ENCODE measurements at places on chromosomes 13 and 19.

DNA sequence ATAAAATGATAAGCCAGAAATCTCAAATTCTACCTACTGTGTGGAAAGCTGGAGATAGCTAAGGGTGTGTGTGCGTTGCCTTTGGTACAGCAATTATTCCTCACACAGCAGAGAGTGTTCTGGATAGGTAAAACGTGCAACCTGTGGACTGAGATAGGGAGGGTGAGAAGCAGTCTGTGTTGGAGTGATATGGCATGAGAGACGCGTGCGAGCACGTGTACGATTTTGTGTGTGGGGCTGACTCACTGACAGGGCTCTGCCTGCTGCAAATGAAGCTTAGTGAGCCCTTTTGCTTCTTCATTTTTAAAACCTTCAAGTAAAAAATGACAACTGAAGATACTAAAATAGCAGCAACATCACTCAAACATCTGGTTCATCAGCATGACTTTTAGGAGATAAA lies 35.7 kb upstream of the SLC10A2 start:
- no peak for DNase-seq

GRCh38 chr13:29429286-29429900 lies 166.1 kb downstream of the SLC7A1 start:
- no peak for DNase-seq

DNA sequence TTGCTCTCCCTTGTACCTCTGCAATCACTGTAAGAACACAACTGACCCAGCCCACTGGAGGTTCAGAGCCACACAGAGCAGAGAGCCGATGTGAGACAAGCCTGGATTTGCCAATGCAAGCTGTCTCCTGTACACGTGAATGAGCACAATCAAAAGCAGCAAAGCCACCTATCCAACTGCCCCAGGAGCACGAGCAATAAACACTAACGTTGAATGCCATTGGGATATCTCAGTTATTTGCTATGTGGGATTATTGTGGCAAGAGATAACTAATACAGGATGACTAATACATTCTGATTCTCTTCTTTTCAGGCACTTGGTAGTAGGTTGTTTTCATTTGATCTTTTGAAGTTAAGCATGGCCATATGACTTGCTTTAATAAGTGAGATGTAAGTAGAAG lies 85.2 kb upstream of the FAM216B start:
- DNase-seq = no peak

- DNase-seq = peak; percentile 80
Observed at GRCh38 chr19:3821857-3822364, 35.7 kb upstream of the MATK start.

DNA sequence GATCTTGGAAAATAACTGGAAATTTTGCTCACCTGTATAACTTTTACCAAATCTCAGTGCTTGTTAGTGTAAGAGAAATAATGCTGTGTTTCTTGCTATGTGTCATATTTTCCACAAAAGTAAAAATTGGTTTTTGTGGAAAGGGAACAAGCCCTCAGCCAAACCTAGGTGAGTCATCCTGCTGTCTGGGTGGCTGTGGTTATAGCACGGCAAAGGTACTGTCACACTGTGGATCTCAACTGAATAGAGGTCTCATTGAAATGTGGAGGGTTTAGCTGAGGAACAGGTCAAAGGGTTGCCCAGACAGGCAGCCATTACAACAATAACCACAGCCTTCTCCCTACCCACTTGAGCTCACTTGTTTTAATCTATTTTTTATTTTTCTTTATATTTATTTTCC lies 338.8 kb upstream of the DACH1 start:
- no peak for DNase-seq

DNA sequence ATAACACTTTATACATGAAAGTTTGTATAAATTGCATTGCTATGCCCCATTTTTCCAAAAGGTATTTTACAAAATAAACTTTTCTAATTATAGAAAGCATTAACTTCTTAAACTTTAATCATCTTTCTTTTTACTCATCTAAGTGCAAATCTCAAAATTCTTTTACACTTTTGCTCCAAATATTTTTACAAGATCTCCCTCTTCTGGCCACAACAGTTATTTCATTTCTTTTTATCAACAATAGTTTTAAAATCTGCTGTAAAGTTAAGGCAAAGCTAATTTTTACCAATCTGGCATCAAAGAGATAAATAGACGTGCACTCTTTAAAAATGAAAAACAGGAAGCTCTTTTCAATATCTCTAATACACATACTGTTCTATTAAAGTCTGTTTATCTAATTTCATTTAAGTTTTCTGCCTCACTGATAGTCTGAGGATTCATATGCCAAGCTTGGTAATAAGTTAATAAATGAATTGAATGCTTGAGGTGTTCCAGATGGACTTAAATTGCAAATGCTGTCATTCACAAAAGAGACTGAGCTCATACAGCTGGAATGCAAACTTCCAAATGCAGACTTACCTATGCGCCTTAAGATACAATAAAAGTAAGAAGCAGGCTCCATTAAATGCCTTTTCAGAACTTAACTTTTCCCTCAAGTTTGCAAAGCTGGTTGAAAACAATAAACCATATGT lies 583.0 kb upstream of the ATXN8OS start:
- no peak for DNase-seq

GRCh38 chr19:18339723-18340122 lies 675 bp upstream of the PGPEP1 start:
- no peak for DNase-seq

GRCh38 chr19:6664916-6665315 lies 5.0 kb downstream of the TNFSF14 start:
- DNase-seq = no peak

DNA sequence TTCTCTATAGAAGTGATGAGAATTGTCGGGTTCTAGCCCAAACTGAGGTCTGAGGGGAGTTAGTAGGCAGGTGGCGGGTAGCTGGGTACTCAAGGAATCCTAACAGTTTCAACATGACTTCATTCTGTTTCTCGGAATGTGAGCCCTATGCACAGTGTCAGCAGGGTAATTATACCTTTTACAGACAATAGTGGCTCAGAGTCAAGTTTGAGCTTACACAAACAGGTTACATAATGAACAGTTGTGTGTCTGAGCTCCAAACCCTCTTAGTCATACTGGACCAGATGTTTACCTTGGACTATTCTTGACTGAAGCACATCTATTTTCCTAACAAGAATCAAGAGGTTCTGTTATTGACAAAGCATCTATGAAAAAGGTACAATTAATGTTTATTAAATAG lies 1066.7 kb upstream of the PCDH20 start:
- no peak for DNase-seq

DNA sequence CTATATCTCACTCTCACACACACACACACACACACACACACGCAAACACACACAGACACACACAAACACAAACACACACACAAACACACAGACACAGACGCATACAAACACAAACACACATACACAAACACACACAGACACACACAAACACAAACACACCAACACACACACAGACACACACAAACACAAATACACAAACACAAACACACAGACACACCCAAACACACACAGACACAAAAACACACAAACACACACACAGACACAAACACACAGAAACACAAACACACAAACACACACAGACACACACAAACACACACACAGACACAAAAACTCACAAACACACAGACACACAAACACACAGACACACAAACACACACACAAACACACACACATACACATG lies 329.0 kb downstream of the ZNF536 start:
- no peak for DNase-seq

- DNase-seq = no peak
Observed at GRCh38 chr19:46787331-46788261, 798 bp downstream of the SLC1A5 start.

GRCh38 chr13:104779311-104779993 lies 1713.2 kb upstream of the SLC10A2 start:
- DNase-seq = no peak

DNA sequence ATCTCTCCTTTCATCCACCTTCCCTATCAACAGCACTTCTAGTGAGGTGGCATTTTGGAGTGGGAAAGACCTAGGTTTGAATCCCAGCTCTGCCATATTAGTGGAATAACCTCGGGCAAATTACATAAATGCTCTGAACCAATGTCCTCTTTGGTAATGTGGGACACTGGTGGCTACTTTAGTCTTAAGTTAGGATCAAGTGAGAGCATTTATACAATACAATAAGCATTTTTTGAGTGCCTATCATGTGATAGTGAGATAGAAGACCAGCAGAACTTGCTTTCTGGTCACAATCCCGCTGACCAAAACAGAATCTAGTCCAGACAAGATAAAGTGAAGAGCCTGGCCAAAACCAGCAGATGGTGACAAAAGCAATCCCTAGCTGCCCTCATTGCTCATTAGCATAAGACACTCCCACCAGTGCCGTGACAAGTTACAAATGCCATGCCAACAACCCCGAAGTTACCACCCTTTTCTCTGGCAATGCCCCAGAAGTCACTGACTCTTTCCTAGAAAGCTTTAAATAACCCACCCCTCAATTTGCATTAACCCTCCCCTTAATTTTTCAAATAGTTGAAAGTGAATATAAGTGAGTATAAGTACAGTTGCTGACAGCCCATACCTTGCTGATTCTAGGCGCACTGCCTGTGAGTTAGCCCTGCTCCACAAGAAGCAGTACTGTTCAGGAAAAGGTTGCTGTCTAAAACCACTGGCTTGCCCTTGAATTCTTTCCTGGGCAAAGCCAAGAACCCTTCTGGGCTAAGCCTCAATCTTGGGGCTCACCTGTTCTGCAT lies 28.9 kb upstream of the KPNA3 start:
- no peak for DNase-seq

DNA sequence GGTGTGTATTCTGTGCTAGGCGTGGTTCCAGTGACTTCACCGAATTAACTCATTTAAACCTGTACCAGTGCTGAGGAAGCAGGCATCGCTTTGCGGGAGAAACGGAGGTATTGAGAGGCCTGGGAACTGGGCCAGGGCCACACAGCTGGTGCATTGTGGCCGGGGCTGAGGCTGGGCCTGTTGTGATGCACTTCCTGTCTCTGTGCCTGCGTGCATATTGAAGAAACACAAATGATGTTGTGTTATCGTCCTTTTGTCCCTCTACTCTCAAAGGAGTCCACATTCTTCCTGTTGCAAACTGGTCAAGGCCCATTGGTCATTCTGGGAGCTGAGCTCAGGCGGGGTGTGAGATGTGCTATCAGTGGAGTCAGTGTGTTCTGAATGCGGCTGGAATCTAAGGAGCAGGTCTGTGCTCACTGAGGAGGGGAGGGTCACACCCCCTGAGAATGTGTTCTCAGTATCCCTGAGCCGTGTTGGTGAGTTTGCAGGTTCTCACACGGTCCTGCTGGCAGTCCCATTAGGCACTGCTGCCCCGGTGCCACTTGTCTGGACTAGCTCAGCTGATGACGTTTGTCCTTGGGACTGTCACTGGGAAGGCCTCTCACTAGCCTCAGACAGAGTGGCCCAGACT lies 62.1 kb downstream of the ARHGEF7 start:
- DNase-seq = peak; percentile 7

DNA sequence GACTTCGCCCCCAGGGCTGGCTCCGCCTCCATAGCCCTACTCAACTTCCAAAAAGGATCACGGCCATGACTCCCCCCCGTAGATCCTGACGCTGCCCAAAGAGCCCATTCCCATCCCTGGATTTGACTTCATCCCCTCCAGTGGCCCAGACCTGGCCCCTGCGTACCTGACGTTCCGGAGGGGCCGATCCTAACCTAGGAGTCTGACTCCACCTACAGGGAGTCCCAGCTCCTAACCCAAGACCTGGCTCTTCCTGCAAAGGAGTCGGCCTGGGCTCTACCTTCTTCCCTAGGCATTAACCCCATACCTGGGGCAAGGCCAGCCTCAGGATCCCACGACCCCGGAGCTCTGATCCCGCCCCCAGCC lies 10.8 kb downstream of the STAP2 start:
- DNase-seq = no peak

DNA sequence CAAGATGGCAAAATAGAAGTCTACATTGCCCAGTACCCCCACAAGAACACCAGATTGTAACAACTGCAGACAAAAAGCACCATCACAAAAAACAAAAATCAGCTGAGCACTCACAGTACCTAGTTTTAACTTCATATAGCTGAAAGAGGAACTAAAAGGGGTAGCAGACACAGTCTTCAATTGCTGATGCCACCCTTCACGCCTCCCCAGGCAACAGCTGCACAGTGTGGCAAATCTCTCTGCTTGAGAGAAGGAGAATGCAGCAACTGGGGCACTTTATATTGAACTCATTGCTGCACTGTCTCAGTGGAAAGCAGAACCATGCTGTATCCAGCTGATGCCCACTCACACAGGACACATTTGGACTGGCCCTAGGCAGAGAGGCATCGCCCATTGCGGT lies 2714.5 kb upstream of the PCDH20 start:
- no peak for DNase-seq

- DNase-seq = no peak
Observed at GRCh38 chr19:19209372-19209771, 2.4 kb upstream of the NCAN start.

GRCh38 chr13:90049989-90050671 lies 1297.4 kb upstream of the MIR17HG start:
- no peak for DNase-seq

DNA sequence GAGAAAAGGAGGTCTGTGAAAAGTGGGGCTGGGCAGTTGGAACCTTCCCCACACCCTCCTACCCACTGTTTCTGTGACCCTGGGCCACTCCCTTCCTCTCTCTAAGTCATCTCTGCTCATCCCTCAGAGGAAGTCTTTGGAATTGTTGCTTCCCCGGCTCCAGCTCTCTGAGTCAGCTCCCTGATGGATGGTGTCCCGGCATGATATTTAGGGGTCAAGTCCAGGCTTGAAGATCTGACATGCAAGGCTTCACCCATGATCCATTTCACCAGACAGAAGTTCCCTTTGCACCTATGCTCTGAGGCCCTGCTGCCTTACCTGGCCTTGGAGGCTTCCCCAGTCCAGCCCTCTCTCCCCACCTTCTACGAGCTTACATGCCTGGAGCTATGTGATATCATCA lies 13.3 kb downstream of the EXOC3L2 start:
- no peak for DNase-seq

GRCh38 chr13:65461590-65461989 lies 1768.5 kb downstream of the PCDH9 start:
- no peak for DNase-seq

DNA sequence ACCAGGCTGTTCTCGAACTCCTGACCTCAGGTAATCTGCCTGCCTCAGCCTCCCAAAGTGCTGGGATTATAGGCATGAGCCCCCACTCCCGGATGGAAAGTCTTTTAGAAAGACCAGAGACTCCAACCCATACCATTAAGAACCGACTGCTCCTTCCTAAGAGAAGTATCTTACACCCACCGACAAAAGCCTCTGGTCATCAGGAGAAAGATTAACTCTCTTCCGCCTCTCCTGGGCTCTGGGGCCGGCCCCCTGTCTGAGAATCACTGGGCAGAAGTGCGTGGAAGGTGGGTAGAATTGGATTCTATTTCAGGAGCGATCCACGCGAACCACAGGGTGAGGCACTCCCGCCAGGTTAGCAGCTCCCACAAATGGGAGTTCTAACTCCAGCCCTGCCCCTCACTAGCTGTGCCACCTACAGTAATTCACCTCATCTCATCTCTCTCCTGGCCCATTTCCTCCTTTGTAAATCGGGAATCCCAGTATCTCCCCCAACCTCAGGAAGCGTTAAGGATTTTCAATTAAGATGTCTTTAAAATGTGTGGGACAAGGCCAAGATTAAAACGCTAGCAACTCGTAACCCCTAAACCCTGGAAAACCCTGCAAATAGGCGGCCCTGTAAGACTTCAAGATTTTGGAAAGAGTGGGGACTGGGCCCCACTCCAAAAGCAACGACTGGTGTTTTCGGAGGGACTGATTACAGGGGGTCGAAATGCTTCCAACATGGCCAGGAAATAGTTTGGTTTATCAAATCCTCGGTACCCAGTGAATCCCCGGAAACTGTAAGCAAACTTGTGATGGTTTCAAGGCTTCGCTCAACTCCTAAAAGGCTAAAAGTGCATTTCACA lies 1.3 kb downstream of the HNRNPL start:
- DNase-seq = no peak

- no peak for DNase-seq
Observed at GRCh38 chr13:49124693-49125304, 95.3 kb upstream of the MLNR start.

Data from stimulated activated CD4-positive, alpha-beta T cell treated with anti-CD3 and anti-CD28 coated beads, Interleukin-1b, Interleukin-23, amount 100 ng/mL, for 1 hour (primary cell).